ENCODE measurements at places on chromosomes 2 and 18.

- DNase-seq: no peak
These were observed 3.2 kb upstream of the RAB17 start for GRCh38 chr2:237593596-237594320.

DNA sequence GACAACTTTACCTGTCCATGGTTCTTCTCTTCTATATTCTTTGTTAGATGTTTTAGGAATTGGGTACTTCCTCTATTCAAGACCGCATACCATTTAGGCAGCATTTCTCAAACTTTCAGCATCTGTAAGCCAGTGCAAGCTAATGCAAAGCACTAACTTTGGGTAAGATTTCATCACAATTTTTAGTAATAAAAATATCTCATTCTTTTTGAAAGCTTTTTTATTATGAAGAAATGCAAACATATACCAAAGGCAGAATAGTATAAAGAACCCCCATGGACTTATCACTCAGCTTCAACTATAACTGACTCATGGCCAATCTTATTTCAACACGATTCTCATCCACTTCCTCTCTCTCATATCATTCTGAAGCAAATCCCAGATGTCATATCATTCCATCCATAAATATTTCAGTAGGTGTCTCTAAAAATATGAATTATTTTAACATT, 32.9 kb downstream of the INO80C start:
- DNase-seq: no peak

DNA sequence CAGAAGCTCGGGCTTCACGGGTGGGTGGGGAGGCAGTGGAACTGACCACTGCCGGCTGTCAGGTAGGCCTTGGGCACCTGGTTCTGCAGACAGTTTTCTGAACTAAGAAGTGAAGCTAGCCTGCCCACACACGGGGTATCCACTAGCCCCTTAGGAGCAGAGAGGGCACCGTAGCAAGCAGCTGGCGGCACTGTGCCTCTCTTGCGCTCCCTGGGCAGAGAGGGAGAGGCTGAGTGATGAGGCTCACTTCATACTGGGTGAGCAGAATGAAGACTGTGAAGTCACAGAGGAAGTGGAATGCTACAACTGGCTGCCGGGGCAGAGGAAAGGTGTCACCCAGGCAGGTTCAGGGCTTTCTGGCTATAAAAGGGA, 753 bp downstream of the ITPRIPL1 start:
- DNase-seq: no peak

- DNase-seq: peak; percentile 13
These were observed 84.0 kb upstream of the PELI1 start for GRCh38 chr2:64228126-64228678.

GRCh38 chr18:46084431-46084830, 12.4 kb upstream of the PSTPIP2 start:
- DNase-seq: no peak

DNA sequence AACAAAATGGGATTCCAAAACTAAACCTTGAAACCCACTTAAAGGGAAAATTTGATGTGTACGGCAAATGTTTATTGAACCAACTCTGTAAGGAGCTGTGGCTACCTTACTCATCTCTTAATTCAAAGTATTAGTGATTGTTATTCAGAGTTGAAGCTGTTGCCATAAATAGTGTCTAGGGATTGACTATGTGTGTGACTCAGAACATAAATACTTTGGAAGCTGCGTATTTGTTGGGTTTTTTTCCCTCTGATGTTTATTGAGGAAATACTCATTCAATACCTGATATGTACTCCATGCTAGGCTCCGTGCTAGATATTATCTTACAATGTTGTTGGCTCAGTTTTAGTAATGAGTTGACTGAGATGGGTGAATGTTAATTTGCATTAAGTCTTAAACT, 90.4 kb downstream of the PTRHD1 start:
- no peak for DNase-seq

GRCh38 chr2:118291251-118291880, 203.1 kb downstream of the INSIG2 start:
- DNase-seq: no peak

DNA sequence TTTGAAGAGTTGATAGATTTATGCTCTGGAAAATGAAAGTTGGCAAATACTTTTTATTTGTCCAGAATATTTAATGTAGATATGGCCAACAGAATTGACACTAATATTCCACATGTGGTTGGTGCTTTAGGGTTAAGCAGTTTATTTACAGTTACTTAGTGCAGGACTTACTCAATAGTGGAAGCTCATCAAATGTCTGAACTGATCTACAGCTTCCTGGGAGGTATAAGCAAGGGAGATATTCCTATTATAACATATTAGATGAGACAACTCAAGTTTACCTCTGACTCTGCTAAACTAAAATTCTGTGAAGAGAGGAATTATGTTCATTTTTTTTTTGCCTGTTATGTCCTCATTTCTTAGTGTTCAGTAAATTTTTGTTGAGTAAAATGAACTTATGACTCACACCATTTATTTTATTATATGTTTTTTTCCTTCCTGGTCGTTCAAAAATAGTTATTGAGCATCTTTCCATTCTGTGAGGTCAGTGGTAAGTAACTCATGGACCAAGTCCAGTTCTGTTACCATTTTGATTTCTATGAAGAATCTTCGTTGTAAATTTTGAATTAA, 13.6 kb downstream of the ABI2 start:
- no peak for DNase-seq

DNA sequence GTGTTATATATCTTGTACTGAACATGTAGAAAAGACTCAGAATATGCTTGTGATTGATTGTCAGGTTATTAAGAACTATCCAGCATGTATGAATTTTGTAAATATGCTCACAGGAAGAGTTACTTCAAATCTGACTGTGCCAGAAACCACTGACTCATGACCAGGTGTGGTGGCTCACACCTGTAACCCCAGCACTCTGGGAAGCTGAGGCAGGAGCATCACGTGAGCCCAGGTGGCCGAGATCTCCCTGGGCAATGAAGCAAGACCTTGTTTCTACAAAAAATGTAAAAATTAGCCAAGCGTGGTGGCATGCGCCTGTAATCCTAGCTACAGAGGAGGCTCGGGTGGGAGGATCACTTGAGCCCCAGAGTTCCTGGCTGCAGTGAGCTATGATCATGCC, 126.6 kb downstream of the COMMD1 start:
- DNase-seq: no peak

- DNase-seq: no peak
These were observed 3.6 kb upstream of the RNU2-63P start for GRCh38 chr2:88019985-88020384.

DNA sequence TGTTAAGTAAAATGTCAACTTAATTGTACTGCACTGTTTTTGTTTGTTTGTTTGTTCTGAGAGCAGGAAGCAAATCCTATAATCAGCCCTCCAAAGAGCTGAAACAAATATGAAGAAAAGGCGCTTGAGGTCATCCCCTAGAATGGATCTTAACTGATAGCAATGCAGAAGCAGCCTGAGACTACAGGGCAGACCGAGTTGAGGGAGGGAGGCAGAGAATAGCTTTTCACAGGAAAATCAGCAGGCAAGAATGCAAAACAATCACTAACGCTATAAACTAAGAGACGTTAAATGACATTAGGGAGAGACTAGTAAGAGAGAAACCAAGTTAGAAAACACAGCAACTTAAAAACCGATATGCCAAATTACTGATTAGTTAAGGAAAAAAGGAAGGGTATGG, 37.2 kb downstream of the GALNT1 start:
- no peak for DNase-seq

DNA sequence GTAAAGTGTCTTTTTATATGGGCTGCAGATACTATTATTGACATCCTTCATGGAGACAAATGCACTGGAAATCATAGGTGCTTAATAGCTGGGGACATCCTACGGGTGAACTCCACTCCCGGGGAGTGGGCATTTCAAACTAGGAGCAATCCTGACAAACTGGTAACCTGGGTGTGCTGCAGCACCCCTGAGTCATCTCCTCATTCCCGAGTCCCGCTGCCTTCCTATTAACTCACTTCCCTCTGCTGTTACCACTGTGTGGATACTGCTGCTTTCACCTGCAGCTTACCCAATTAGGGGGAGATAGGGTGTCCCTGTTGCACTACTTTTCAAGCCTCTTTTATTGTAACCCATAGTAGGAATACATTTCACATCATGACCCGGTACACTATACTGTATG, 134.2 kb downstream of the RAPGEF4 start:
- DNase-seq: no peak

DNA sequence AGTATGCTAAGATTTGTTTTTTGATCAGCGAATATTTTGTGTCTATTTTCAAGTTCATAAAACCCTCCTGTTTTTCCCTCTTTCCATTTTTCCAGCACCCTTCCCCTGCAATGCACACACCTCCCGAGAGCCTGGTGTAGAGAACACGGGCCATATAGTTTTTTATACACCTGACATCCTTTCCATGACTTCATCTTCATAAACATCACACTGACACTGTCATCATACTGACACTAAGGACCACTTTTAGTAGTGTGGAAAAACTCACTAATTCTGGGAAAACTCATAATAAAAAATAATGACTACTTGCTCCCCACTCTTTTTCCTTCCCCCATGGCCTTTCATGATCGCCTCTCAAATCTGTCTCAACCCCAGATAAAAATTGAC, 70.2 kb downstream of the EPHA4 start:
- DNase-seq: no peak

DNA sequence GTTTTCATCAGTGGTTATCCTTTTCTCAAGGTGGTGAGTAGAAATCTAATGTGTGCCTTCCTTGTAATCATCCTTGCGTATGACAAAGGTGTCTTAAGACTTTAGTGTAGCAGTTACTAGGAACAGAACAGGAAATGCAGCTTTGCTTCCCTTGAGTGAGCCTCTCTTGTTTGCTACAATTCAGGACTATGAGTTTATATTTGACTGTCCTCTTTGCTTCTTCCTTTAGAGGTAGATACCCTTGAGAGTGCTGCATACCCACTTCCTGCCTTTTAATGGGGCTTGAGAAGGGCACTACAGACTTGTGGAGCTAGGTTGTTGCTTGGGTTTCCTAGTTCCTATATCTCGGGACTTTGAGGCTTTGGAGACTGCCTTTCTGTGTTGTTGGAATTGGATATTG, 3.8 kb downstream of the KCNJ13 start:
- no peak for DNase-seq

GRCh38 chr2:211070547-211070946, 514.1 kb downstream of the CPS1 start:
- no peak for DNase-seq

DNA sequence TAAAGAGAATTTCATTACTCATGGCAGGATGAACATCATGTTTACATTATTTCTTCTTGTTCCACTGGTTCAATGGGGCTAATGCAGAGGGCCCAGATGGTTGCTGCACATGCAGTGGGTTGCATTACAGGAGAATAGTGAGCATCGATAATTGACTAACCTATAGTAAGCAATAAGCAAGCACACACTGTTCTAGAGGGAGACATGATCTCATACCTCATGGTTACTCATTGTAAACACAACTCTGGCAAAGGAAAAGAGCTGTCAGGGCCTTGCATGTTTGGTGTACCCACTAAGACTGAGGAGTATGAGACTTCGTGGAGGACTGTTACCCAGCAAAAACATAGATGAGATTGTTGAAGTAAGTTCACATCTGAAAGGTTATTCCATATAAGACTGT, 885.6 kb upstream of the VRK2 start:
- DNase-seq: no peak

DNA sequence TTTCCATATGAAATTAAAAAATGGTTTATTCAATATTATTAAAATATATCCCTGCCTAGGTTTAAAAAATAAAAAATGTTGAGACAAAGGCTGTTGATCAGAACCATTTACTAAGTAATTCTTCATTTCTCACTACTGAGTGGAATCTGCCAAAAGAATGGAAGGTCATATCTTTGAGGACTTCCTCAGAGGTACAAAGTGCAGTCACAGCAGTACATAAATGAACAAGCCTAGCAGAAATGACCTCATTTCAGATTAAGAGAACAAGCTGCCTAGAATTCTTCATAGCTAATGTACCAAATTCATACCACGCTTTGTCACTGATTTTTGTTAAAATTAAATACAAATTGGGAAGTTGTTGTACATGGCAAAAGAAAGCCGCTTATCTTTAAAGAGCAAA, 318.9 kb upstream of the TFPI start:
- DNase-seq: no peak

DNA sequence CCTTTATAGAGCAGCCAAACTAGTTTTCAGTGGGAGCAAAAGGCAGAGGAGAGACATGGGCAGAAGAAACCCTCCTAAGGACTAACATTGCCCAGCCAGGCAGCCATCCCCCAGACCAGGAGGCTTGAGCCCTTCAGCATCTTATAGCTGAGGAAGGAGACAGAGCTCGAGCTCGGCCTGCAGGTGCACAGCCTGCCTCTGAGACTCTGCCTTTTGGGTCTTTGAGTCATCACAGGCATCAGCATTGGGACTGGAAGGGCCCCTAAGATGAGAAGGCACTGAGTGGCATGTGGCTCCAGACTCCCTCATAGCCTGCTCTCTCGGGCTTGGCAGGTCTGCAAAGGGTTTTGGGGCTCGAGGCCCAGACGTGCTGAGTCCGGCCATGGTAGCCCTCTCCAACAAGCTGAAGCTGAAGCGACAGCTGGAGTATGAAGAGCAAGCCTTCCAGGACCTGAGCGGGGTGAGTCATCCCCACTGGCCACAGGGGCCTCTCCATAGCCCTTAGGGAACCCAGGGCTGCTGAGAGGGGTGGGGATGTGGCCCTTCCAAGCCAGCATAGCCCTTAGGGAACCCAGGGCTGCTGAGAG, 84.1 kb downstream of the EPAS1 start:
- DNase-seq: no peak

DNA sequence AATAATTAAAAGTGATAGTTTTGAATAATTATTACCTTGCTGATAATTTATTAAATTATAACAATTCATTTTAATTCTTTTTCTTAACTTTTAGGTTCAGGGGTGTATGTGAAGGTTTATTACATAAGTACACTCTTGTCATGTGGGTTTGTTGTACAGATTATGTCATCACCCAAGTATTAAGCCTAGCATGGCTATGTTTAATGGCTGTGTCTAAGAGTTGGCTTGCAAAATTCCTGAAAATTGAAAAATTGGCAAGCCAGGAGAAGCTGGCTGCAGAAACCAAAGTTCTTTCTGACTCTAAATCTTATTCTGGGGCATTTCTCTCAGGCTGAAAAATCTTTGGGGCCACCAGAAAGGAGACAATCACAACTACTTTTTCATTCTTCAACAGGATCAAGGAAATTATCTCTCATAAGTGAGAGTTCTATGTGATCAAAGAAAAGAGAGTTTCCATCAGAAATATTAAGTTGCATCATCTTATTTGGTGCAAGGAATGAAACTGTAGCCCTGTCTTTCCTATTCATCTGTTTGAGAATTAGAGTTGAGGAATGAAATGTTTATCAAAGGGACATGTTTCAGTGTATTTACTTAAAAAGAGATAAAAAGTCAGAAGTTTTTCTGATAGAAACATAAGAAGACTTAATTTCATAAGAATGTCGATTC, 412.1 kb upstream of the CDH2 start:
- no peak for DNase-seq
